ENCODE measurements at places on chromosomes 6 and 20. TPM values are rescaled to one million over a fixed set of nuclear protein-coding genes. Genes with fewer than 3 reads are reported as not detected.

GRCh38 chr6:3732345-3733141 is 19.0 kb downstream of the PXDC1 start:
- no peak overlapping the region for H3K4me3 ChIP-seq
- H3K27me3 ChIP-seq: no peaks in the 10 kb centered on the region
- peaks cover 10% of the 10 kb centered on the region for H3K36me3 ChIP-seq
- H3K4me1 ChIP-seq: no peaks in the 10 kb centered on the region
- peak; percentile 90 for DNase-seq

The PAK1IP1 gene
- 14.0 TPM for total RNA-seq

The SYNGAP1 gene
- total RNA-seq: 5.3 TPM

GRCh38 chr6:49826743-49827406 is 39.5 kb downstream of the CRISP1 start:
- H3K4me3 ChIP-seq: no peak overlapping the region
- H3K36me3 ChIP-seq: no peaks in the 10 kb centered on the region
- H3K4me1 ChIP-seq: no peaks in the 10 kb centered on the region
- no peak for DNase-seq

The FABP7 gene
- total RNA-seq: 0.24 TPM

GRCh38 chr20:14707865-14708596 is 370.6 kb upstream of the FLRT3 start:
- H3K27me3 ChIP-seq: no peaks in the 10 kb centered on the region
- peaks cover 48% of the 10 kb centered on the region for H3K4me1 ChIP-seq
- H3K4me3 ChIP-seq: no peak overlapping the region
- no peaks in the 10 kb centered on the region for H3K36me3 ChIP-seq
- H3K27ac ChIP-seq: peak overlapping the region; percentile 50

The SLC22A1 gene
- 6.7 TPM for total RNA-seq

DNA sequence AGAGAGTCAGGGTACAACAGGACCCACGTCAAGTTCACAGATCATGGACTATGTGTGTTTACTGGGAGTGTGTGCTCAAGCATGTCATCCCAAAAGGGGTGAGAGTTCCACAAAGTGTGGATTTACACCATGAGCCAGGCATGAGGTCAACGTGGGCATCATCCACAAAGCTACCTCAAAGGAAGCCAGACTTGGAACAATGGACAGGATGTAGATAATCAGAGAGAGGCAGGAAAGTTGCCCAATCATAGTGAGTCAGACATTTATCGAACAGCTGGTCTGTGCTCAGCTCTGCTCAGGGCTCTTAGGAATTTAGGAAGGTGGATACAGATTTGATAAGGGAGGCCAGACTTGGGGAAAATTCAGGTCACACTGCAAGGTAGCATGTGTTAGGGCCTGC is 317.2 kb upstream of the CDYL start:
- H3K27me3 ChIP-seq: no peaks in the 10 kb centered on the region
- DNase-seq: peak; percentile 37
- H3K36me3 ChIP-seq: no peaks in the 10 kb centered on the region
- no peaks in the 10 kb centered on the region for H3K4me1 ChIP-seq
- no peak overlapping the region for H3K4me3 ChIP-seq
- no peak overlapping the region for H3K27ac ChIP-seq

DNA sequence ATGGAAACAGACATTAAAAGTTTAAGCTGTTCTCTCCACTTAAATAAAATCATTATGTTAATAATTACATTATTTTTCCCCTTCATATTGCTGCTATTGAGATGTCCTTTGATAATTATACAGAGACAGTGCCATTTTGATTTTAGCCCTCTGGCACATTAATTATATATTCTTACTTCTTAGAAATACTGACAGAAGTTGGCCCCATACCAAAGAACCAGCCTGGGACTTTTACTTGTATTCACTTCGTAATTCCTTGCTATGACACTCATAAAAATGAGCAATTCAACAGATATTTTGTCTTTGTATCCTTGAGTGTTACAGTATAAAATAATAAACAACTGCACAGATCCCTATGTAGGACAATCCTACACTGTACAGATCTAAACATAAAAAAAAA is 743.7 kb downstream of the TBC1D32 start:
- H3K4me1 ChIP-seq: no peaks in the 10 kb centered on the region
- H3K27me3 ChIP-seq: no peaks in the 10 kb centered on the region
- H3K4me3 ChIP-seq: no peak overlapping the region

DNA sequence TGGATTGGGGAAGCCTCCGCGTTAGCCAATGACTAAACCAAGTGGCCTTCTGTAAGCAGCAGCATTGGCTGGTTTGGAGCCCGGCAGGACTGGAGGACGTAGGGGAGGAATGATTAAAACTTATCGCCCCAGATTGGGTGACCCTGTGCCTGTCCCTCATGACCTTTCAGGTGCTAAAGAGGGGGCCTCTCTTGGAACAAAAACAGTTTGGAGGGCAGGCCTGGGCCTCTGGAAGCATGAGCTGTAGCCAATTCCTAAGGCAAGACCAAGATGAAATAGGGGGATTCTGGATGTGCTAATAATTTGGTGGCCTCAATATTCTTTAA is 1.4 kb downstream of the GMPR start:
- no peak for DNase-seq
- H3K36me3 ChIP-seq: no peaks in the 10 kb centered on the region
- no peak overlapping the region for H3K27ac ChIP-seq
- no peak overlapping the region for H3K4me3 ChIP-seq

The AK9 gene
- 15.2 TPM for total RNA-seq

DNA sequence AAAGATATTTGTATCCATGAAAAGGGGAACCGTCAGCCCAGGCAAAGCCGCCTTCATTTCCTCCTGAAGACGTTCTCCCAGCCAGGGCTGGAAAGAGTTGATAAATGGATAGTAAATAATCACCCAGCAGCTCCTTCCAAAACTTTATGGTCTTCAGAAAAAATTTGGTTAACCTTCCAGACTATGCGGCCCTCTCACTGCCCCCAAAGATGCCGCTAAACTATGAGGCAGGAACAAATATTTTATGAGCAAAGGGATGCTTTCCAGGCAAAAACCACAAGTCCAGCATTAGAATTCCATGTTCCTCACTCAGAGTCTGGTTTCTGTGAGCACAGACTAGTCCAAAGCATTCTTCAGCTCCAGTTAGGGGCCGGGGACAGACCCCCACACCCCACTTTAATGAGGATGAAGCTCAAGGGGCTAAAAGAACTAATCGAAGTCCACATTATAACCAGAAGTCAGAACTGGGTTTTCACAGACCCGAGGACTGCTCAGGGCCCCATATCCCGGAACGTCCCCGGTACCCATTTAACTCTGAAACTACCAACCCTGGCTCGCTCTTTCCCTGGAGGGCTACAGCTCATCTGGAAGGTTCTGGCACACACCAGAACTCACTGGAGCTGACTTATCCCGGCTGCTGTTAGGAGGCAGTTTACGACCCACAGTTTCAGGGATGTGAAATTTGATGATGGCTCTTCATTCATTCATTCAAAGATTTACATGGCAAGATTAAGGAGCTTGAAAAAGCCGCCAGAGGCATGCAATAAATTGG is 29.4 kb downstream of the BMP7 start:
- peak overlapping the region; percentile 65 for H3K27ac ChIP-seq
- no peak overlapping the region for H3K4me3 ChIP-seq
- H3K4me1 ChIP-seq: peaks cover 11% of the 10 kb centered on the region
- no peaks in the 10 kb centered on the region for H3K27me3 ChIP-seq
- no peaks in the 10 kb centered on the region for H3K36me3 ChIP-seq

The TNFRSF21 gene
- 43.3 TPM for total RNA-seq

The TNNC2 gene
- 0.63 TPM for total RNA-seq

- peaks cover 7% of the 10 kb centered on the region for H3K4me1 ChIP-seq
- H3K27ac ChIP-seq: no peak overlapping the region
- peaks cover 95% of the 10 kb centered on the region for H3K27me3 ChIP-seq
- peak; percentile 79 for DNase-seq
- H3K4me3 ChIP-seq: peak overlapping the region; percentile 45
- H3K36me3 ChIP-seq: no peaks in the 10 kb centered on the region
These were observed 7.9 kb downstream of the NKX2-2 start for GRCh38 chr20:21505810-21506530.

- no peaks in the 10 kb centered on the region for H3K36me3 ChIP-seq
- no peak overlapping the region for H3K27ac ChIP-seq
- H3K4me3 ChIP-seq: no peak overlapping the region
- H3K4me1 ChIP-seq: no peaks in the 10 kb centered on the region
These were observed 284.9 kb upstream of the ECI2 start for GRCh38 chr6:4420160-4420865.

- H3K4me3 ChIP-seq: peak overlapping the region; percentile 86
- no peaks in the 10 kb centered on the region for H3K4me1 ChIP-seq
- H3K36me3 ChIP-seq: no peaks in the 10 kb centered on the region
- peak; percentile 71 for DNase-seq
- peak overlapping the region; percentile 95 for H3K27ac ChIP-seq
These were observed 654 bp downstream of the FAM8A1 start for GRCh38 chr6:17600527-17601385.

DNA sequence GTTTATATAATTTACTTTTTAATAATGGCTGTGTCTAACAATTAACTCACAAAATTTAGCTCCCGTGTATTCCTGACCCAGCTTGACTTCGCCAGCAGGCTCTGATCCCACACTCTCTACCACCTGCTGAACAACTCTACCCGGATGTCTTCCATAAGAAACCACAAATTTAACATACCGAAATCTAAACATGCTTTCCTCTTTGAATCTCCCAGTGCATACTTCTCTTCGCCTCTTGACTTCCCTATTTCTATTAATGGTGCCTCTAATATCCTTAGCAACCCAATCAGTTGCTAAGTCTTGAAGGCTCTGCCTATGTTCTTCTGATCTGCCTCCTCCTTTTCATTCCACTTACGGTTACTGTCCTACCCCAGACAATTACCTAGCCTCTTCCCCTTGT is 4.6 kb upstream of the MYB start:
- peaks cover 6% of the 10 kb centered on the region for H3K27me3 ChIP-seq
- DNase-seq: no peak
- H3K4me1 ChIP-seq: no peaks in the 10 kb centered on the region
- no peaks in the 10 kb centered on the region for H3K36me3 ChIP-seq
- H3K27ac ChIP-seq: no peak overlapping the region
- no peak overlapping the region for H3K4me3 ChIP-seq

Measured in hepatocyte (in vitro differentiated cells).